GM12891 (cell line): ENCODE measurements at places on chromosomes 7 and 10.

DNA sequence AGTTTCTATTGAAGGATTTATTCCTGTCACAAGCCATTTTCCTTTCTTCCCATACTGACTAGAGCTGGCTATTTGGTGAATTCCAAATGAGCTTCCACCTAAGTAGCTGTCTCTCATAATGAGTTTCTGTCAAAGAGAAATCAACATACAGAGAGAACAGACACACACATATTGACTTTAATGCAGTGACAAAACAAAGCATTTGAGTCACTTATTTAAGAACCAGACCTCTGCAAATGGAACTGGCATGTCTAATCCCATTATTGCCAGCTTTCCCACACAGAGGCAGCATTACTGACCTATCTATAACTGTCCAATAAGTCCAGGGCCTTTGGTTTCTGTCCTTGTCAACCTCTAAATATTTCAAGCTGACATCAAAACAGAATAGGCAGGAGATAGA, 179.3 kb upstream of the CSTF2T start:
- DNase-seq: no peak

GRCh38 chr7:87934699-87935383, 790 bp downstream of the ADAM22 start:
- peak; percentile 25 for DNase-seq

GRCh38 chr7:25777969-25778708, 373.9 kb upstream of the NFE2L3 start:
- no peak for DNase-seq

- DNase-seq: no peak
Observed at GRCh38 chr10:76686201-76686600, 951.4 kb downstream of the KCNMA1 start.

DNA sequence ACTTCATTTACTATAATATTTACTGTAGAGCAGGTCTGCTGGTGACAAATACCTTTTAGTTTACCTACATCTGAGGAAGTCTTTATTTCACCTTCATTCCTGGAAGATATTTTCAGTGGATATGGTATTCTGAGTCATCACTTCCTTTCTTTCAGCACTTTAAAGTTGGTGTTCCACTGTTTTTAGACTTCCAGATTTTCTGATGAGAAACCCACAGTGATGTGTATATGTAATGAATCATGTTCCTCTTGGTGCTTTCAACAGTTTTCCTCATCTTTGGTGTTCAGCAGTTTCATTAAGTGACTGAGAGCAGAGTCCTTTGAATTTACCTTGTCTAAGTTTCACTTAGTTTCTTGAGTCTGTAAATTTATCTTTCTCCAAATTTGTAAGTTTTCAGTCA, 36.4 kb downstream of the COPG2 start:
- no peak for DNase-seq

- DNase-seq: no peak
Observed at GRCh38 chr7:128007303-128007680, 23.9 kb downstream of the LRRC4 start.

DNA sequence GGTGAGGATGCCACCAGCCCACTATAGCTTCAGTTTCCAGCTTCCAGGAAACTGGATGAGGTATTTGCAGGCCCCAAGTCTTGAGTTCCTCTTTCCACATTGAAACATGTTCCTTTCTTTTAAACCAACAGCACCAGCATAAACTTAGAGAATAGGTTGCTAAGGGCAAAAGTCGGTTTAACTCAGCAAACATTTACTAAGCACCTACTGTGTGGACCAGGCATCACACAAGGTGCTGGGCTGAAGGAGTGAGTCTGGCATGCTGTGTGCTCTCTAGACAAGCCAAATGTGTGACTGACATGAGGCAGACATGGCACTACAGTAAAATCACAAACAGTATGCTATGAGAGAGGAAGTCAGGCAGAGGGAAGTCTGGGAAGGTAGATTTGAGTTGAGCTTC, 11.0 kb upstream of the RASSF4 start:
- DNase-seq: no peak

- DNase-seq: no peak
Observed at GRCh38 chr7:20651960-20652544, 36.6 kb downstream of the ABCB5 start.

DNA sequence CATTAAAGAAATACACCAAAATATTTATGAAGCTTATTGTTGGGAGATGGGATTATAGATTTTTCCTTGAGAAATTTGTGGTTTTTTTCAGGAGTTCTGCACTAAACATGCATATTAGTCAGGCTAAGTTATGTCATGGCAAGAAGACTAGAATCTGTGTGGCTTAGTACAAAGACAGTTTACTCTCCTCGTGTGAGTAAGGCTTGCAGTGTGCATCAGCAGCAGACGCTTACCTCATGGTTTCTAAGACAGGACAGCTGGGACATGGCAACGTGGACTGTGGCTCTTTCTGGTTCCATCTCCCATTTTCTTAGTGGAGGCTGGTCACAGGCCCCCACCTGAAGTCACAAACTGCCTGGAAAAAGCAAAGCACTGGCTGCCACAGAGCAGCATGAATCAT, 429.6 kb upstream of the VSTM2A start:
- DNase-seq: no peak

GRCh38 chr10:5349362-5349761, 15.4 kb upstream of the UCN3 start:
- DNase-seq: no peak

DNA sequence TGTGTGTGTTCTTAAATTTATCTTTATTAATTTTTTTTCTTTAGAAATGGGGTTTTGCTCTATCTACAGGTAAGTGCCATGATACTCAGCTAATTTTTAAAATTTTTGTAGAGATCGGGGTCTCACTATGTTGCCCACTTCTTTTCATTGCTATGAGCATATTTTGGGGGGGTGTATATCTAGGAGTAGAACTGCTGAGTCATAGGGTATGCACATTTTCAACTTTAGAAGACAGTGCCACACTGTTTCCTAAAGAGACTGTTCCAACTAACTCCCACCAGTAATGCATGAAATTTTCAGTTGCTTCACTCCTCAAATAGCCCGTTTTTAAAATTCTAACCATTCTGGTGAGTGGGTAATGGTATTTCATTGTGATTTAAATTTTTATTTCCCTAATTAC, 108.3 kb downstream of the CUL2 start:
- no peak for DNase-seq

DNA sequence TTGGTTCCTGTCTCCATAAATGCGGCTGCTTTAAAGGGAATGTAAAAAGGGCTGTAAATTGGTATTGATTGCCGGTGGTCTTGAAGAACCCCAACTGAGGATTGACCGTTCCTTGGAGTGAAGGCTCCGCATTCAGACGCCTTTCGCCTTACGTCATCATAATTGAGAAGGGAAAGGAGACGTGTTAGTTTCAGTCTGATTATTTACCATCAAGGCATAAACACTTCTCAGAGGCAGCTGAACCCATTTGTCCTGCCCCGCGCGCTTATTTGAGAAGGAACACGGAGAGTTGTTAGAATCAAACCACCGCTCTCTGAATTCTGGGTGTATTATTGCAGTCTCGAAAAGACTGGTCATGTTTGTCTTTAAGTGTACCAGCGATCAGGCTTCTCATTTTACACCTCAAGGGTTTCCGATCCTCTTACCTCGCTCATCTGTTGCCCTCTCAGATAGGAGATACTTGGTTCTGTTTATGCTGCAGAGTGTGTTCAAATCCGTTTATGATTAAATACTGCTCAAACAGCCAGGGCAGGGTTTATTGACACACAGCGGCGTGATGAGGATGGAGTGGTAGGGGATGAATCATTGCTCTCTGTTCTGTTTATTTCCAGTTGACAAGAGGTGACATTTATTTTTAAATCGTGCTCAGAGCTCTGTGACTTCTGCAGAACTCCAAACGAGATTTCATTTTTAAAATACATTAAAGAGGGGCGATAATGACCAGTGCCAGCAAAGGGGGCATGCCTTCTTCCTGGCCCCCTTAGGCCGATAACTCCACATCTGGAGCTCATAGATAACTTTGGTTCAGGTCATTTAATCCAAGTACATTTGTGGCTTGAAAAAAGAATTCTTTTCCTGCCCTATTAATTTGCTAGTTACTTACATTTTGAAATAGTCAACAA, 30.4 kb downstream of the FOXK1 start:
- DNase-seq: no peak

DNA sequence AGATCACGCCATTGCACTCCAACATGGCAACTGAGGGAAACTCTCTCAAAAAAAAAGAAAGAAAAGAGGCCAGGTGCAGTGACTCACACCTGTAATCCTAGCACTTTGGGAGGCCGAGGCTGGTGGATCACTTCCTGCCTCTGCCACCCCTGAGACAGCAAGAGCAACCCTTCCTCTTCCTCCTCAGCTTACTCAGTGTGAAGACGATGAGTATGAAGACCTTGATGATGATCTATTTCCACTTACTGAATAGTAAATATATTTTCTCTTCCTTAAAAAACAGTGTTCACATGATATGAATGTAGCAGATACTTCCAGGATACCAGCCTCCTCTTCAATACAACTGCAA, 2.1 kb upstream of the ZKSCAN1 start:
- no peak for DNase-seq

- DNase-seq: peak; percentile 44
Observed at GRCh38 chr10:109957092-109957797, 33.9 kb upstream of the XPNPEP1 start.

DNA sequence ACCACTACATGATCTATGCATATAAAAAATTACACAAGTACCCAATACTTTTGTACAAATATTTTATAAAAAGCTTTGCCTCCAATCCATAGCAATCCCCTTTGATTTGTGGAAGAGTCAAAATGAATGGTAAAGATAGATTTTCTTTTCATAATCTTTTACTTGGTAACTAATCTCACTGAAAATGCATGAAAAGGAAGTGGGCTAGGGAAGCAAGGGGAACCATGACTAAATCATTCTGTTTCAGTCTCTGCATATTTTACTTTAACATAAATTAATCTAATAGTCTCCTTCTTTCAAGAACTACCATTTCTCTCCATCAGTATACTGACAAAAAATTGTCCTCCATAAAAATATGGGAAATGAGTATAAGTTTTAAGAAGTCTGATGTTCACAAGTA, 96.9 kb downstream of the TES start:
- DNase-seq: no peak

GRCh38 chr10:121713486-121713885, 115.2 kb upstream of the FGFR2 start:
- no peak for DNase-seq

- no peak for DNase-seq
Observed at GRCh38 chr10:93917821-93918220, 24.0 kb downstream of the SLC35G1 start.

DNA sequence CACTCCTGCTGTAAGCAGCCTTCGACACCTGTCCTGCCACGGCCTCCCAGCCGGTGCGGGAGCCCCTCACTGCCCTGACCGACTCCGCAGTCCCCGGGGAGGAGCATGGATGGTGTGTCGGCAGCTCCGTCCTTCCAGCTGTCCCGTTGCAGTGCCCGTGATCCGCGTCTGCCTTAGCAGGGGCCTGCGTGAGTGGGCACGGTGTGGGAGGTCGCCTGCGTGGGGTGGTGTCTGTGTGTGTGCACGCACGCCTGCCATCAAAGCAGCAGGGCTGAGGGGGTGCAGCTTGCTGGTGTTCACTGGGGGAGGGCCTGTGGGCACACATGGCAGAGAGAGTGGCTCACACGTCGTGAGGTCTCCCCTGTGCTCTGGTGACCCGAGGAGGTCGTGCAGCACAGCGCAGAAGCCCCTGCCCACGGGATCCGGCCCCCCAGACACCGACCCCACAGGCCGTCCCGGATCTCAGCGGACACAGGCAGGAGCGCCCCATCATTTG, 10.3 kb downstream of the MAFK start:
- DNase-seq: no peak

DNA sequence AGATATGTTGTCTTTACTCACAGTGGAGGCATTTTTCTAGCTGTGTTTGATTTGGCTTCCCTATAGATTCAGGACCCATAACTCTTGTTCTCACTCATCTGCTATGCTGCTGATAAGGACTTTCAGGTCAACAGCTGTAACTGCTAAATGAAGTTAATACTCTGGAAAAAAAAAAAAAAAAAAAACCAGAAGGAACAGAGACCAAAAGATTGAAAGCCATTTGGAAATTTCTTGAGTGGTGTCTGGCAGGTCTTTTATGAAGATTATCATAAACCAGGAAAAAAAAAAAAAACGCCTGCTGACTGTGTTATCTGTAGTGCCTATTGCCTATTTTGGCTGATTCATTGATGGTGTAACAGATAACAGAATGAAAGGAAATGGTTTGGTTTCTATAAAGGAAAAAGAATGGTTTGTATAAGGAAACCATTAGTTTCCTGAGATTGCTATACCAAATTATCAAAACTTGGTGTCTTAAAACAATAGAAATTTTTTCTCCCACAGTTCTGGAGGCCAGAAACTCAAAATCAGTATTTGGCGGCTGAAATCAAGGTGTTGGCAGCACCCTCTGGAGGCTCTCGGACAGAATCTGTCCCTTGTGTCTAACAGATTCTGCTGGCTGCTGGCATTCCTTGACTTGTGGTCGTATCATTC, 60.5 kb upstream of the BET1 start:
- DNase-seq: no peak

DNA sequence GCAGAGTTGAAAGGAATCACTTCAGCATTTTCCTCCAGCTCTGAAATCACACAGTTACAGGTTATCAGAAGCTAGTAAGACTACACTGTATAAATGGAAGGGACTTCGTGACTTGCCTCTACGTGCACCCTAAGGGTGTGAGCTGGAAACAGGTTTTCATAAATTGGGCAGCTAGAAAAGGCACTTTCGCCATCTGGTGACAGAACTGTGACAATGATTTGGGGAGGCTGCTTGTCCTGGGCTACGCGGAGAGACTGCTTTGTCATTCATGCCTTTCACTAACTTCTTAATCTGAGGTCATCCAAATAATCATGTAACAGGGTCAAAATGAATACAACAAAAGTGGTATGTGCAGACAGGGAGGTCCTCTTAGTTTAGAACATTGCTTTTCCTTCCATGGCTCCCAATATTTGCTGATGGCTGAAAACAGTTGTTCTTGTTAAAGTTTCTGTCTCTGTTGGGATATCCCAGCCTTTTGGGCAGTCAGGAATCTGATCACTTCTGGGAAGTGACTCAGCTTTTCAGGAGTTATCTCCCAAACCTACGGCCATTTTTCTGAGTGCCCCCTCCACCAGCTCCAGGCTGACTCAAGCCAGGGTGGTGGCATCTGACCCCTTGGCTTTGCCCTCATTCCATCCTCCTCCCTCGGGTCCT, 17.8 kb downstream of the VWC2 start:
- no peak for DNase-seq

DNA sequence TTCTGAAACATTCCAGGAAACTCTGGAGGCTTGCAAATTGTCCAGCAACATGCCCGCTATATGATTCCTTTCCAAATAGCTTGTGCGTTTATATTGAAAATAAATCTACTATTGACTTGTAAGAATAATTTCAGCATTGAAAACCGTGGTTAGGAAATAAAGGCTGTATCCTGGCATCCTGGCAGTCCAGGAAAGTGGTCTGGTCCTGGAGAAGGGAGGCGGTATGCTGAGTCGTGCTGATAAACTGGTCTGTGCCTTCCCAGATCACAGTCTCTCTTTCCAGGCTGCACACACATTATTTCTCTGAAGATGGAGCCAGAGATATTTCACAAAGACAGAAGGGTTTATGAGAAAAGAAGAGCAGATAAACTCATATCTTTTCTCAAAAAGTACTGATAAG, 350.1 kb upstream of the COBL start:
- DNase-seq: no peak

GRCh38 chr7:114522081-114522480, 107.5 kb downstream of the FOXP2 start:
- DNase-seq: no peak

- DNase-seq: no peak
Observed at GRCh38 chr7:69002416-69002815, 595.9 kb upstream of the AUTS2 start.
